Stimulated activated CD4-positive, alpha-beta T cell treated with anti-CD3 and anti-CD28 coated beads, Interleukin-1b, Interleukin-23, amount 100 ng/mL, for 1 hour (primary cell): ENCODE measurements at places on chromosomes 4 and X.

DNA sequence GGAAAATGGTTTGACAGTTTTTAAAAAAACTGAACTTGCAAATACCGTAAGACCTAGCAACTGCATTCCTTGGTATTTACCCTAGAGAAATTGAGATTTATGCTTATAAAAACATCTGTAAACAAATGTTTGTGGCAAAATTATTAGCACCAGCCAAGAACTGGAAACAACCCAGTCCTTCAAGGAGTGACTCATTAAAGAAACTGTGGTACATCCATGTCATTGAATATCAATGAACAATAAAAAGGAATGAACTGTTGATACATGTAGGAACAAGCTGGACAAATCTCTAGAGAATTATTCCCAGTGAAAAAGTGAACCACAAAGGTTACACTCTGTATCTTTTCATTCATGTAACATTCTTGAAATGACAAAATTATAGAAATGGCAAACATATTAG lies 240.2 kb upstream of the ADAMTS3 start:
- no peak for DNase-seq

GRCh38 chr4:154368060-154368459 lies 123.5 kb downstream of the DCHS2 start:
- no peak for DNase-seq

- no peak for DNase-seq
Measured at GRCh38 chr4:105305019-105305836, 158.6 kb downstream of the TET2 start.

- no peak for DNase-seq
Measured at GRCh38 chrX:136710325-136710951, 62.5 kb downstream of the CD40LG start.

DNA sequence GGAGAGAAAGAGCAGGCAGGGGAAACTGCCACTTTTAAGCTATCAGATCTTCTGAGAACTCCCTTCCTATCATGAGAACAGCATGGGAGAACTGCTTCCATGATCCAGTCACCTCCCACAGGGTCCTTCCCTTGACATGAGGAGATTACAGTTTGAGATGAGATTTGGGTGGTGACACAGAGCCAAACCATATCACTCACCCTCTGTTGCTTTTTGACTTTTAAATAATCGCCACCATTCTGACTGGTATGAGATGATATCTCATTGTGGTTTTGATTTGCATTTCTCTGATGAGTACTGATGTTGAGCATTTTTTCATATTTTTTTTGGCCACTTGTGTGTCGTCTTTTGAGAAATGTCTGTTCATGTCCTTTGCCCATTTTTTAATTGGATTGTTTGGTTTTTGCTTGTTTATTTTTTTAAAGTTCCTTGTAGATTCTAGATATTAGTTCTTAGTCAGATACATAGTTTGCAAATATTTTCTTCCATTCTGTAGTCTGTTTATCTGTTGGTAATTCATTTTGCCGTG lies 6.5 kb upstream of the PAQR3 start:
- no peak for DNase-seq

- no peak for DNase-seq
Measured at GRCh38 chr4:153466949-153467896, 1.1 kb downstream of the TMEM131L start.

DNA sequence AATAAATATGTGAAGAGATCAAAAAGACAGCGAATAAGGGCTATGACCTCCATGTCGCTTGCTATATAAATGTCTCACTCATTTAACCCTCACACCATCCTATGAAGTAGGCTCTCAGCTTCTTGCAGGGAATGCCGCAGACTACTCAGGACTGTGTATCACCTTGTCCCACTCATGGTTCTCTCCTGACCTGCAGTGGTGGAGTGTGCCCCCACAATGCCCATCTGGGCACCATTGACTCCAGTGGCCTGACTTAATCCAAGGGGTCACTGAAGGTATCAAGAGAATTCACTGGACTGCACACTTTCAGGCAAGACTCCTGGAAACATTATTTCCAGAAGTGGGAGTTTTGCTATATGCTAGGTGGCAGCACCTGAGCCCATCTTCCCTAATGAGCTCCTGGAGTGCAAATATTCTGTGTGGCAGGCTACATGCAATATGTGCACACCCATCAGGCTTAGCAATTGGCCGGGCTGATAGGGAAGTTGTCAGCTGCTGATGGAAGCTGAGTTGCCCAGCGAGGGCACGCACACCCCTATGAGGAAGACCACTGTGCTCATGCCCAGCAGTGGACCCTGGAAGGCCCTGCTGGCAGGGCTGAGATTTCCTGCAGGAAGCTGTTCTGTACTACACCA lies 8.2 kb upstream of the EFNB1 start:
- no peak for DNase-seq

- DNase-seq: no peak
Measured at GRCh38 chr4:140931911-140932310, 175.7 kb upstream of the TBC1D9 start.

DNA sequence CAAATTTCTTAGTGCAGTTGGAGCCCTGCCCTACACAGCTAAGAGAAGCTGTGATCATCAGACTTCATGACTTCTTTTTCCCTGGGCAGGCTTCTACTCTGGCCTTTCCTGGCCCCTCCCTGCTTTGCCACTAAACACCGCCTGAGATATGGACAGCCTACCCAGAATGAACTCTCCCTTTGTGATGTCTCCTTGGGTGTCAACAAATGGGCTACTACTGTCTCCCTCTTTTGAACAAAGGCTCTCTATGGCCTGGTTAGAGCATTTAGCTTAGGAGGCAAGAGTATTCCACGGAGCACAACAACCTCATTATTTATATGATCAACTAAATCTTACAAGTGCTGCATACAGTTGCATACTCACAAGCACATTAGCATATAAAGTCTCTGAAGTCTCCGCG lies 127.6 kb upstream of the HCCS start:
- no peak for DNase-seq

GRCh38 chr4:184514121-184514988 lies 40.0 kb upstream of the IRF2 start:
- DNase-seq: no peak

GRCh38 chr4:119286377-119287002 lies 35.4 kb downstream of the FABP2 start:
- no peak for DNase-seq

DNA sequence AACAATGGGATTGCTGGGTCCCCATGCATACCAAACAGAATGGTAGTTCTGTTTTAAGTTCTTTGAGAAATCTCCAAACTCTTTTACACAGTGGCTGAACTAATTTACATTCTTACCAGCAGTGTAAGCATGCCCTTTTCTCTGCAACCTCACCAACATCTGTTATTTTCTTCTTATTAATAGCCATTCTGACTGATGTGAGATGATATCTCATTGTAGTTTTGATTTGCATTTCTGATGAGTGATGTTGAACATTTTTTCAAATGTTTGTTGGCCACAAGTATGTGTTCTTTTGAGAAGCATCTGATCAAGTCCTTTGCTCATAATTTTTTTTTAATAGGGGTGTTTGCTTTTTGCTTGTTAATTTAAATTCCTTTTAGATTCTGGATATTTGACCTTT lies 41.2 kb upstream of the ZMAT1 start:
- DNase-seq: no peak

DNA sequence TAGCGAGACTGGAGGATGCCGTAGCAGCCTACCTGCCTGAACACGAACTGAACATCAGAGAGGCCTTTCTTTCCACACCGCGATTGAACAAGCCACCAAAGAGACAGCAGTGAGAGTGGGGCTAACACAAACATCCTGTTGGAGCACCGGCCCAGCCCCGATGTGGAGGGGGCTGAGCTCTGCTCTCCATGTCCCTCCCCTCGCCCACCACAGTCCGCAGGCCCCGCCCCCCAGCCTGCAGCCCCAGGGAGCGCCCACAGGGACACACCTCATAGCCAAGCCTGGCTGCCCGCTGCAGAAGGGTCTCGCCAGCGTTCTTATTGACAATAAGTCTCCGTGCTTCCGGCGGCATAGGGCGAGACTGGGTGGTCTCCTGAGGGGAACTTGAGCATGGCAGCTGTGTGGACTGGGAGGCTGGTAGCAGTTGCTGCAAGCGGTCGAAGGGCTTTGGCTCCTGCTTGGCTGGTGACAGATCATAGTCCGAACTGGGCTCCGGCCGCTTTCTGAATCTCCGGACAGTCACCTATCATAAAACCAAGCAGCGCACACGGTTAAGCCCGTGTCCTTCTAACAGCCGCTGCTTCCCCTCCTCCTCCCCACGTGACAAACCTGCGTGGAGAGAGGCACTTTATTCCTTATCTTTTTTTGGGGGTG lies 35.8 kb downstream of the BCOR start:
- no peak for DNase-seq

DNA sequence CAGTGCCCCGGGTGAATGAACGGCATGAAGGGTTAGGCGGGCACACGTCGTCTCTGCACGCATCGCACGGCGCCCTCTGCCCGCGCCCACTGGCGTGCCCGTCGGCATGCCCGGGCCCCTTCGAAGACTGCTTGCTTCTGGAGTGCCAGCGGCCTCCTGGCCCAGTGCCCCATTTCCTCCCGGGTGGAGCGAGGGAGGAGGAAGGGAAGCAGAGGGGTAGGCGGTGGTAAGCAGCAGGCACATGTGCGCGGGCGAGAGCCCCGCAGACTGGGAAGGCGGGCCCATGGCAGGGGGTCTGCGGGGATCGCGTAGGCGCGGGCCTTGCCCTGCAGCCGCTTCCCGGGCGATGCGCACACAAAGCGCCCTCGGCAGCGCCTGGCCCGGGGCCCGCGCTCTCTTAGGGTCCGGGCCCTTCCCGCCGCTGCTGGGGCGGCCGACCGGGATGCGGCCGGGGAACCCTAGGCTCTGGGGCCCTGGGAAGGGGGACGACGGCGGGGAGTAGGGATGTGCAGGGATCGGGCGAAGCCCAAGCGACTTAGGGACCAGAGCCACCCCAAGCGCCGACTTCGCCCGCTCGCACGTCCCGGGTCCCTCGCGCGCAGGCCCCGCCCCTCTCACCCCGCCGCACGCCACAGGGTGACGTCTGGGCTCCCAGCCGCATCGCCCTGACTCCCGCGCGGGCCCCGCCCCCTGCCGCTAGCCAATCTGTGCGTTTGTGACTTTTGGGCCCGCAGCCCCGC lies 866 bp upstream of the EMD start:
- no peak for DNase-seq

DNA sequence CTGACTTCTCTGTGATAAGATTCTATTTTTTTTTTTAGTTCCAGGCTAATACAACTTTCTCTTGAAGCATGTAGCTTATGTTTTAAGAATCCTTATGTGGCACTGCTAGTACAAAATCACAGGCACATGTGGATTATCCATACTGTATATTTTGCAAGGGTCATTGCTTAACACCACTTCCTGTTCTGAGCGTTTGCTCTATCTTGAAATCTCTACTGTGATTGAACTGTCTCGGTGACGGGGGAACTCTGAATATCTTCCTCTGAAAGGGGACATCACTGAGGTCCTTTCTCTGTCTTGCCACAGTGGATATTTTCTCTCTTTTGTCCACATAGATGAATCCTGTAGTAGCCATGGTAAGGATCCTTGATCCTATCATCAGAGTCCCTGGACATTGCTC lies 2.1 kb upstream of the WFS1 start:
- no peak for DNase-seq

- no peak for DNase-seq
Measured at GRCh38 chrX:49308604-49309269, 5.3 kb downstream of the GAGE10 start.

DNA sequence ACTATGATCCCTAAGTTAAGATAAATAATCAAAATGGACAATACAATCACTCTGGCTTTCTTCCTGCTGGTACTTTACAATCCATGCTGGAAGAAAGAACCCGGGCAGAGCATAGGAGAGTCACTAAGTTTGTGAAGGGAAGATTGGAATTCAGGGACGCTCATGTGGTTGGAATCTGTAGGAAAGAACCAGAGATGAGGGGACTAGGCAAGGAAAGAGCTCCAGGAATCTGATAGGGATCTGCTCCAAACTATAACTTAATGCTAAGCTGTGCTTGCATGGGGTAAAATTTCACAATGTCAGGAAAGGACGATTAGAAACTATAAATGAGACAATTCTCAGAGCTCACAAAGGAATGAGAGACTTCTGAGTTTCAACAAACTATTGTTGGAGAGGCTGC lies 167.5 kb downstream of the ADGRA3 start:
- no peak for DNase-seq

GRCh38 chr4:174422893-174423256 lies 99.4 kb downstream of the HPGD start:
- DNase-seq: no peak

DNA sequence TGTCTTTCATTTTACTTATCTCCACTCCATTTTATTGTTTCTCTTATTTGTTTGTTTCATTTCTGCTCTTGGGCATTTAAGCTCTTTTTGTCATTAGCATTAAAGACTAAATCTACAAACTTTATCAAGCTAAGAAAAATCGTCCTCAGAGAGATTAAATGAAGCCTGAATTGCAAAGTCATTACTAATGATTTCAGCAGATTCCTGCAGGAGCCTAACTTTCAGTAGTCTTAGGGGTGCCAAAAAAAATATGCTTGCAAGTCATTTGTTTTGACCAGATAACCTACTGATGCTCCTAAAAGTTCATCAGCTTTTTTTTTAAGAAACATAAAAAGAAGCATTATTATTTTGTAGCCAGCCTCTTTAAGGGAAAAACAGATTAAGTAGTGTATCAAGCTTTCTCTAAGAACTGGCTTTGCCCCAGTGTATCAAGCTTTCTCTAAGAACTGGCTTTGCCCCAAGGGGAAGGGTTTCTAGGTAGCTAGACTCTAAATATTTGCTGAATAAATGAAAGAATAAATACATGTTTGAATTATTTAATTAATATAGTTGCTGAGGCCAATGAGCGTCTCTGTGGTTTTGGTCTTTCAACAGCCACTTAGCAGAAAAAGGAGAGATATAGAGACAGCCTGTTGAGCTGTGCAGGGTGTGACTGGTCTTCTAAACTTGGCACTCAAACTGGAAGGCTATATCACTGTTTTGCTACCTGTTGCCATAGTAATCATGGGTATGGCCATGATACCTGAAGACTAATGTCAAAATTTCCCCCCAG lies 174.2 kb downstream of the BTC start:
- DNase-seq: no peak

GRCh38 chrX:147763131-147763530 lies 148.6 kb upstream of the FMR1 start:
- no peak for DNase-seq

DNA sequence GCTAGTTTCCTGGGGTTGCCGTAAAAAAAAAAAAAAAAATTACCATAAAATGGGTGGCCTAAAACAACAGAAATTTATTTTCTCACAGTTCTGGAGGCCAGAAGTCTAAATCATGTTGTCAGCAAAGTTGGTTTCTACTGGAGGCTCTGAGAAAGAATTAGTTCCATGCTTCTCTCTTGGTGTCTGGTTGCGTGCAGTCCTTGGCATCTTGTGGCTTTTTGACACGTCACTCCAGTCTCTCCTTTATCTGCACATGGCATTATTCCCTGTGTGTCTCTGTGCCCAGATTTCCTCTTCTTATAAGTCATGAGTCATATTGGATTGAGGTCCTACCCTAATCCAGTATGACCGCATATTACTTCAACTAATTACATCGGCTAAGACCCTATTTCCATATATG lies 38.7 kb downstream of the SPATA4 start:
- no peak for DNase-seq

DNA sequence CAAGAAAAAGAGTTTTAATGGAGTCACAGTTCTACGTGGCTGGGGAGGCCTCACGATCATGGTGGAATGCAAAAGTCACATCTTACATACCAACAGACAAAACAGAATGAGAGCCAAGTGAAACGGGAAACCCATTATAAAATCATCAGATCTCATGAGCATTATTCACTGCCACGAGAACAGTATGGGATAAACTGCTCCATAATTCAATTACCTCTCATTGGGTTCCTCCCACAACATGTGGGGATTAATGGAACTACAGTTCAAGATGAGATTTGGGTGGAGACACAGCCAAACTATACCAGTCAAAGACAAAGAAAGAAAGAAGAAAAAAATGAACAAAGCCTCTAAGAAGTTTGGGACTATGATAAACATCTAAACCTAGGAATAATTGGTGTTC lies 158.9 kb downstream of the GC start:
- DNase-seq: no peak
